ENCODE measurements at places on chromosomes 7 and 10. TPM values are rescaled to one million over a fixed set of nuclear protein-coding genes. Genes with fewer than 3 reads are reported as not detected.

Gene FKBP6
- not detected for total RNA-seq

Gene CYP2E1
- total RNA-seq = 2.7 TPM

Gene DOCK1
- 195 TPM for total RNA-seq

Gene EIF4EBP2
- total RNA-seq = 13.5 TPM

Gene BMPER
- total RNA-seq = 0.48 TPM

Gene GRIFIN
- total RNA-seq = not detected

Gene LRRC61
- 10.6 TPM for total RNA-seq
